NCI-H460 (cell line): ENCODE measurements at places on chromosomes 12 and 14. TPM values are rescaled to one million over a fixed set of nuclear protein-coding genes. Genes with fewer than 3 reads are reported as not detected.
A peak's percentile ranks its signal among the peaks of the same experiment; 100 is the strongest.

DNA sequence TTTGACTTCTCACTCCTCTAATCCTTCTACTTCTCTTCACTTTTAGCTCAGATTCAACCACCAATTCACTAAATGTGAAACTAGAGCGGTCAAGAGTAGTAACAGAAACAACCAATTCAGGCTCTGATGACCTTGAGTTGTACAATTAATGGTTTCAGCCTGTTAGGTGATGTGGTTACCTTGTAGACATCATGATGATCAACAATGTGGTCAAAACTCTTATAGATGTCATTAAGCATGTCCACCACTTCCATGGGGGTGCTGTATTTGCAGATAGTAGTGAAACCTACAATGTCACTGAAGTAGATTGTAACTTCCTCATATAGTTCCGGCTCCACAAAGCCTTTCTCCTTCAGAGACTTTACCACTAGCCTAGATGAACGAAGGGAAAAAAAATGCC, 54.1 kb upstream of the PLBD1 start:
- DNase-seq: no peak

DNA sequence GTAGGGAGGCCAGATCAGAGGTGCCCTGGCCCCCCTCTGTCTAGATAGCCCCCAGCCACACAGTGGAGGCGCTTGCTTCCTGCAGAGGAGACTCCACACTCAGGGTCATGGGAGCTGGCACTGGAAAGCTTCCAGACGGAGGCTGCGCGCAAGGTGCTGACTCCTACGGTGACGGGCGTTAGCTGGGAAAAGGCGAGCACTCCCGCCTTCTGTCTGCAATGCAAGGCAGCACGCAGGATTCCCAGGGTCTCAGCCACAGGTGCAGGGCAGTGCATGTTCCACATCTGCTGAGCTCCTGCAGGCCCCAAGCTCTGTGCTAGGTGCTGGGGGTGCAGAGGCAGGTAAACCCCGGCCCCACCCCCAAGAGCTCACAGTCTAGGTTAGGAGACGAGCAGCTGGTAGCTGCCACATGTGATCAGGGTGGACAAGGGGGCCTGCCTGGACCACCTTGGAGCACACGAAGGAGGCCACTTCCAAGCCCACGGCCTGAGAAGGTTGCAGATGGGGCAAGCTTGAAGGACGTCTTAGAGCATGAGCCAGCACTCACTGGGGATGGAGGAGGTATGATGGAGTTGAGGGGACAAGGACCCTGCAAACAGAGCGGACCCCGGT, 310.9 kb upstream of the DIO3 start:
- no peak for DNase-seq

DNA sequence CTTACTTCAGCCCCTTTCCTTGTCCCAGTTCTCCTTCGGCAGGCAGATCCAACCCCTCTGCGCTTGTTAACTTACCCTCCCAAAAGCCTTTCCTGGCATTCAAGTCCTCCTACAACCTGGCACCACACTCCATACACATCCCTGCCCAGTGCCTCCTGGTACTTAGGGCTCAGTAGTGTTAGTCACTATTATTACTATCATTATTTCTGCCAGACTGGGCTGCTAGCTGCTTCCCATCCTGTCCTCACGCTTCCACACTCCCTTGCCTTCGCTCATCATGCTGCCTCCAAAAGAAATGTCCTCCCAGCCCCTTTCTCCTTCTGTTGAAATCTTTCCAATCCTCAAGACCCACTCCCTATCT, 1.6 kb upstream of the HDAC7 start:
- no peak for DNase-seq

DNA sequence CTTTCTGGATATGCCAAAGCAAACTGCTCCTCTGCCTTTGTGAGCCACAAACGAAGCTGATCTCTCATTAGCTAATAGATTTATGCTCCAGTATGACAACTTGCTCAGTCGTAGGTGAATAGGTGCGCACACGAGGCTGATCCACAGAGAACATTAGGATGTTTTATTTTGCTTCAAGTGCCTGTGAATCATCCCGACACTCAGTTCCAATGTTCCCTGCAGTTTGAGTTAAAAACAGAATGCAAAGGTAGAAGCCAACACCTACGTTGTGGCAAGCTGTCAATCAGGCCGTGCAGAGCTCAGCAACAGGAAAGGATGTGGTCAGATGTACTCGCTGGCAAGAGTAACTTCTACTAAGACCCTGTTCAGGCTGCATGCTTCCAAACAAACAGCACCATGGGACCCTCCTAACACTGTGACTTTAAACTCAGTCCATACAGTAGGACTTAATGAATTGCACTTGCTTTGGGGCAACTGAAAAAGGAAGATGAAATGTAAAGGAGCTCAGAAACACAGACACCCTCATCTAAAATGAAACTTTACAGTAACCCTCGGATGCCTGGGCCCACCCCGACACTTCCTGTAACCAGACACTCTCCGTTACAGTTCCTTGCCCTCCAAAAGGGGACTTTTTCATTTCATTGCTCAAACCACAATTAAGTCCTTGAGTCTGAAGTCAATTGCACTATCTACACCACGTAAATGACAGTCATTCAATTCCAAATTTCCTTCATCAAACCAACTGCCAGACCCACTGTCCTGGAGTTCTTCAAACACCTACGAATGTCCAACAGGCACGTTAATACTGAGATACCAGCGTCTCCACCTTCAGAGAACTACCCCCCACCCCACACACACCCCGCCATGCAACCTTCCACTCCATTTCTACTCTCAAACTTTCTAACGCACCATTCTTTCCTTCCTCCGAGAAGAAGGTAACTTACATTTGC, 1.6 kb downstream of the CCDC88C start:
- no peak for DNase-seq

- no peak for DNase-seq
Measured at GRCh38 chr14:32472512-32473463, 143.7 kb downstream of the AKAP6 start.

DNA sequence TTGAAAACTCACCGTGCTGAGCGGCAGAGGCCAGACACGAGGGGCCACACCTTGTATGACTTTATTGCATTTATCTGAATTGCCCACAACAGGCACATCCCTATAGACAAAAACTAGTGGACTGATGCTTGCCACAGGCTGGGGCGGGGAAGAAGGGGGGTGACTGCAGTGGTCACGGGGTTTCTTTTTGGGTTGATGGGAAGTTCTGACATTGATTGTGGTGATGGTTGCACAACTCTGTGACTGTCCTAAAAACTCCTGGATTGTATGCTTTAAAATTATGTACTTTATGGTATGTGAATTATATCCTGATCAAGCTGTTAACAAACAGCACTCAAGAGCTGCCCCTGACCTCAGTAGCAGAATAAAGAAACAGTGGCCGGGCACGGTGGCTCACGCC, 25.7 kb downstream of the DHX37 start:
- no peak for DNase-seq

DNA sequence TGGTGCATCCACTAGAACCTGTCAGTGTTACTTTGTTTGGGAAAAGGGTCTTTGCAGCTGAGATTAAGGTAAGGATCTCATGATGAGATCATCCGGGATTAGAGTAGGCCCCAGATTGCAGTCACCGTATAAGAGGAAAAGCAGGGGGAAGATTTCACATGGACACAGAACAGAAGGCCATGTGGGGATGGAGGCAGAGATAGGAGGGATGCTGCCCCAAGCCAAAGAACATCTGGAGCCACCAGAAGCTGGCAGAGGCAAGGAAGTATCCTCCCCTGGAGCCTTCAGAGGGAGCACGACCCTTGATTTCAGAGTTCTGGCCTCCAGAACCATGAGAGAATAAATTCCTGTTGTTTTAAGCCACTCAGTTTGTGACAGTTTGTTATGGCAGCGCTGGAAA, 39.6 kb downstream of the CMKLR1 start:
- DNase-seq: no peak

GRCh38 chr14:32633224-32633859, 304.2 kb downstream of the AKAP6 start:
- no peak for DNase-seq

DNA sequence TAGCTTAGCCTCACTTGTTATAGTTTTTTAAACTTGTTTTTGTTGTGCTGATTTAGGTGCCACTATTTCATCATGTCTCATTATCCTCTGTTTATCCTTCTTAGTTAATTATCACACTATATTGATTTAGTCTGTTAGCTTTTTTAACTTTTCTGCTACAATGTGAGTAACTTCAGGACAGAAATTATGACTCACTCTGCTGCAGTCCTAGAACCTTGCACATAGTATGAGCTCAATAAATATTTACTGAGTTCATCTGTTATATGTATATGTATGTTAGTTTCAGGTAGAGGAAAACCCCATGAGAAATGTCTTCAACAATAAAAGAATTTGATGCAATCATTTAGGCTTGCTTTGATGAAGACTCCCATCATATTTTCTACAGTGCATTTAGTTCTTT, 224.3 kb upstream of the NAV3 start:
- no peak for DNase-seq

GRCh38 chr14:24186831-24187538, 1.6 kb downstream of the IPO4 start:
- DNase-seq: no peak

DNA sequence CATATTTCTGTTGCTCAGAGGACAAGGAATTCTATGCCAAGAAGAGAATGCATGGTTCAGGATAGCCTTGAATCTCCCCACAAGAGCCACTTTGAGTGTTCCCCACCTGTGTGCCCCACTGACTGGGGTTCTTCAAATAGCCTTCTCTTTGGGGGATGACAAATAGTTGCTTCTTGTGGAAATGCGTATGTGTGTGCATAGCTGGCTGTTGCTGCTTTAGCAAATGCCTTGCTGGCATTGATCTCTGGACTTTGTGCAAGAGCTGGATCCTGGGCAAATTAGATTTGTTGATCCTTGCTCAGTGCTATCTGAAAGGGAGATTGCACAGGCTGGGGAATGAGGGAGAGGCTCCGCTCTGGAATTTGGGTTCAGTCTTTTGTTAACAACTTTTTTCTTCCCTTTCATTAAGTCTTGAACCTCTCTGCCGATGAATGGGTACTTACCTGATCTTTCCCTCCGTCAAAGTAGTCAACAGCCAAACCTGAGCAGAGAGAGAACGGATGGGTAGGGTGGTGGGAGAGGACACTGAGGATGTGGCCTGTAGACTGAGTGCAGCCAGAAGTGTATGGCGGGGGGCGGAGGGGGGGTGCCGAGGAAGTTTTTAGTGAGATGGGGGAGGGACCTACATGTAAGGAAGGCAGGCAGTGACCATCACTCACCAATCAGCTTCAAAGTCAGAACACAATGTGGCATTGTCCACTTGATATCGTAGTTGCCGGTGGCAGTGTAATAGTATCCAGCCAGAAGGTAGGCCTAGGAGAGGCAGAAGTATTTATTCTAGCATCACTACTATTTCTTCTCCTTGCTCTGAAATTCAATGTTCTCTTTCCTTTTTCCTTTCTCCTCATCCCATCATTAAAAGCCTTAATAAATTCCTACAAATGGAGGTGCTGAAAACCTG, 10.7 kb downstream of the EMG1 start:
- no peak for DNase-seq

DNA sequence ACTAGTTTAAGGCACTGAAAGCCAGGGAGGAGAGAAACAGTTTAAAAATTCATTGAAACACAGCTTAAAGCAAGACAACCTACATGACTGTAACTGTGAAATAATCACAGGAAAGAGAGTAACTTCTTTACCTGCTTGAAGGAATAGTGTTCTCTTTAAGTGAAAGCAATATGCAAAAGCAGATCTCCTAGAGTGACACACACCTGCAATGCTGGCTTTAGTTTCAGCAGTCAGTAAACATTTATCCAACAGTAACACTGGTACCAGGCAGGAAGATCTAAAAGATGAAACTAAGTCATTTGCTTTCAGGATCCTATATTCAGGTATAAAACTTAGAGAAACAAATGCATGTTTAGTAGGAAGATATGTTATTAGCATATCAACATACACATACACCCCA, 85.3 kb upstream of the PPM1H start:
- no peak for DNase-seq

DNA sequence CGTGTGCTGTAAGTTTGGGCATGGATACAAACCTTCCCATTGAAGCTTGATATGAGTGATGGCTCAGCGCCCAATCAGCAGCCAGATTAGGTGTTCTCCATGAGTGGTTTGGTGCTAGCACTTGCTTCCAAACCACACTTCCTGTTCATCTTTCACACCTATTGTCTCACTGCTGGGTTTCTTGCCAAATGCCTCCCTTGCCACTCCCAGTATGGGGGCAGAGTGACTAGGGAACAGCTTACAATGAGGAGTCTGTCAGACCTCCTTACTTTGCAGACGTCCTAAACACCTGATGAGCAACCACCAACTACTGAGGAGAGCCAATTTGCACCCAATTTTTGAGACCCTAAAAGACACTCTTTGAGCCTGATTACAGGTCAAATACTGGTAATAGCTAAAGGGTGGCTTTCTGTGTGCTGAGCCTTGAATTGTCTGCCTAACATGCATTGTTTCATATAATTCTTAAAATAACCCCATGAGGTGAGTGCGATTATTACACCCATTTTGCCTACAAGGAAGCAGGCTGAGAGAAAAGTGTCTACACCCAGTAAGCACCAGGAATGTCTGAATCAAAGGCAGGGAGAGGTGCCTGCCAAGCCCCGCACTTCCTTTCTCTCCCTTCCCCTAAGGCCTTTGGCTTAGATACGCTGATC, 48.4 kb upstream of the FOS start:
- DNase-seq: peak; percentile 11

- DNase-seq: no peak
Measured at GRCh38 chr12:45939759-45940158, 50.6 kb downstream of the SCAF11 start.

- peak; percentile 15 for DNase-seq
Measured at GRCh38 chr14:72024043-72024407, 91.8 kb downstream of the RGS6 start.

GRCh38 chr14:20624495-20625070, 16.9 kb downstream of the OR6S1 start:
- peak; percentile 68 for DNase-seq

DNA sequence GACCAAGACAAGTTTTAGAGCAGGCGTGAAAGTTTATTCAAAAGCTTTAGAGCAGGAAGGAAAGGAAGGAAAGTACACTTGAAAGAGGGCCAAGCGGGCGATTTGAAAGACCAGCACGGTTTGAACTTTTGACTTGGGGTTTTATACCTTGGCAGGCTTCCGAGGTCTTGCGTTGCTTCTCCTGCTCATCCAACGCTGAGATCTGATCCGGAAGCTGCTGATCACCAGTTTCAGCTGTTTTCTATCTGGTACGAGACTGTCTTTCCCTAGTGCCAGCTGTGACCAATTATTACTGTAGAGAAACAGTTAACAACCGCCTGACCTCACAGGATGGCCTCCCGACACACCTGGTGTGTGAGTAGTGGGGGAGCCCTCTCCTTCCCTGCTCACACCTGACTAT, 20.6 kb upstream of the SNRPF start:
- peak; percentile 39 for DNase-seq

GRCh38 chr12:57521525-57522010, 1.1 kb upstream of the MBD6 start:
- peak; percentile 54 for DNase-seq

GRCh38 chr12:25151476-25151875, 43.5 kb downstream of the DNAI7 start:
- DNase-seq: peak; percentile 67

The KIF26A gene
- total RNA-seq: 38.7 and 46.6 TPM in 2 replicates

The FLVCR2 gene
- total RNA-seq: 0.23 and 0.62 TPM in 2 replicates

The NPAS3 gene
- 0.62 TPM in 1 of 2 replicates, not detected in the other for total RNA-seq

The FRMD6 gene
- 90.8 and 93.8 TPM in 2 replicates for total RNA-seq

The AMDHD1 gene
- 15.6 and 21.6 TPM in 2 replicates for total RNA-seq

The LMBR1L gene
- 34.0 and 35.6 TPM in 2 replicates for total RNA-seq

The SRGAP1 gene
- 10.7 and 10.9 TPM in 2 replicates for total RNA-seq

The AKAP3 gene
- total RNA-seq: 0.72 and 1.4 TPM in 2 replicates

The KRT84 gene
- not detected in 2 replicates for total RNA-seq

The SLC24A4 gene
- under 0.01 TPM in 1 of 2 replicates, not detected in the other for total RNA-seq

The SIX1 gene
- total RNA-seq: 8.4 and 9.6 TPM in 2 replicates

The PYM1 gene
- 33.0 and 33.1 TPM in 2 replicates for total RNA-seq

The SLC7A7 gene
- 1.1 TPM in 1 of 2 replicates, not detected in the other for total RNA-seq
